Hematopoietic multipotent progenitor cell treated with erythropoietin and hydrocortisone succinate and interleukin-3 and kit ligand, for 8 days (in vitro differentiated cells): ENCODE measurements at places on chromosomes 16 and 17.

DNA sequence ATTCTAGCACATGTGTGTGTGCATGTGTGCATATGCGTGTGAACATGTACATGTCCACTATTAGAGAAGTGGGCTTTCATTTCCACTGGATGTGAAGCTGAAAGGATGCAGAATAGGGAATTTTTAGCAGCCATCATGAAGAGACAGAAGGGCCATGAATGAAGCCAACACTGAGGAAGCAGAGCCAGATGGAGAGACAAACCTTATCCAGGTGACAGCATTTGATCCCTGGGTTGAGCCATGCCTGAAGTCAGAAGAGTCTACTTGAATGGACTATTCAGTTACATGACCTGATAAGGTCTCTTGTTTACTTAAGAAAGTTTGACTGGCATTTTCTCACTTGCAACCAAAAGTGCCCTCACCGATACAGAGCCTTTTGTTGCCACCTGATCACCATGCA lies 88.4 kb downstream of the ASIC2 start:
- no peak for DNase-seq

DNA sequence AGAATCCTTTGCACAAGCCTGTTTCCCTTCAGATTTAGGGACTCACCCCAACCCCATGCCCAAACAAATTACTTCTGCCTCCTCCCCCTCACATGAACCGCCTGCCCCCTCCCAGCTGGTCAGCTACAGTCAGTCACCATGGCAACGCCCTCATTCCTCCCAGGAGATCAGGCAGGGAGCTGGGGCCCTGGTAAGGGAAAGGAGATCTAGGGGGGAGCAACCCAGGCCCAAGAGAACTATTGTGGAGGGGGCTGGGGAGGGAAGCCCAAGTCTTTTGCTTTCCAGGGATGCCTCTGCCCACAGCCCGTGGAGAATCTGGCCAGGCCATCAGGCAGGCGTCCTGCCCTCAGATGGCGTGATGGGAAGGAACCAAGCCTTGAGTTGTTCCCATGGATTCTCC lies 2.8 kb downstream of the FAM171A2 start:
- DNase-seq = no peak

DNA sequence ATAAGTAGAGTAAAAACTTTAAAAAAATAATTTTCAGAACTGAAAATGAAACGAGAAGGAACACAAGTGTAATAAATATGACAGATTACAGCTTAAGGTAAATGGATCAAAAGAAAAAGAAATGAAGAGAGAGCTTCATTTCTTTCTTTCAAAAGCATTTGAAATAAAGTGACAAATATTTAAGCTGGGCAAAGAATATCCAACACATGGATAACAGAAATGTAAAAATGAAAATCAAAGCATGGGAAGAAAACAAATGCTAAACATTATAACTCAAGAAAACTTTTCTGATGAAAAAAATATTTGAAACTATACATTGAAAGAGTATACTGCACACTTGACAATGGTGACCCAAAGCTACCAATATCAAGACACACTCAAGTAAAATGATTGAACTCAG lies 143.6 kb upstream of the IRX5 start:
- DNase-seq = no peak

DNA sequence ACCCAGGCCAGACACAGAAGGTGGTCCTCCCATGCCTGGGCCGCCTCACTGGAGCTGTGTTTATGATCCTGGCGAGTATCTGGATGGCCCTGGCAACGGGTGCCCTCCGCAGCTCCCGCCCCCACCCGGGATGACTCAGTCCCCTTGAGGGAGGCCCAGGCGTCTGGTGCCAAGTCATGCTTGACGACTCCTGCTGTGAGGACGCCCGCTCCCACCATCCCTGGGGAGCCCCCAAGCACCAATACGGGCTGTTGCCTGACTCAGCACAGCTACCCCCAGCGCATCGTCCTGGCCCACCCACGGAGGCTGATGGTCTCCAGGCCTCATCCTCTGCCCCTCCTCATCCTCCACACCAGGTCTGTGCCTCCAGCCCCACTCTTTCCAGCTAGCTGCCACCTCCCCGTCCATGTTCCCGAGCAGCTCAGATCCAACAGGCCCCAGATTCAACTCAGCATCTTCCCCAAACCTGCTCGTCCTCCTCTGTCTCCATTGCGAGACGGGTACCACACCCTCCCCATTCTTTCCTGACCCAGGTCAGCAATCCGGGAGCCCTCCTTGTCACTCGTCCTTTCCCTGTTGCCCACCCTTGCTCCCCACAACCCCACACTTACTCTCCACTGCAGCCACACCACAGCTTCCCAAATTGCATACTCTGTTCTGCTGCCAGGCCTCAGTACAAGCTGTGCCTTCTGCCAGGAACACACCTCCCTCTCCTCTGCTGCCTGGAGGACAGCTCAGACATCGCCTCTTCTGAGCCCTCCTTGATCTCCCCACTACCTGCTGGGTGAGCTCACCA lies 2.6 kb downstream of the CAMKK1 start:
- peak; percentile 32 for DNase-seq

GRCh38 chr17:58381124-58382035 lies 29.4 kb upstream of the SUPT4H1 start:
- no peak for DNase-seq

DNA sequence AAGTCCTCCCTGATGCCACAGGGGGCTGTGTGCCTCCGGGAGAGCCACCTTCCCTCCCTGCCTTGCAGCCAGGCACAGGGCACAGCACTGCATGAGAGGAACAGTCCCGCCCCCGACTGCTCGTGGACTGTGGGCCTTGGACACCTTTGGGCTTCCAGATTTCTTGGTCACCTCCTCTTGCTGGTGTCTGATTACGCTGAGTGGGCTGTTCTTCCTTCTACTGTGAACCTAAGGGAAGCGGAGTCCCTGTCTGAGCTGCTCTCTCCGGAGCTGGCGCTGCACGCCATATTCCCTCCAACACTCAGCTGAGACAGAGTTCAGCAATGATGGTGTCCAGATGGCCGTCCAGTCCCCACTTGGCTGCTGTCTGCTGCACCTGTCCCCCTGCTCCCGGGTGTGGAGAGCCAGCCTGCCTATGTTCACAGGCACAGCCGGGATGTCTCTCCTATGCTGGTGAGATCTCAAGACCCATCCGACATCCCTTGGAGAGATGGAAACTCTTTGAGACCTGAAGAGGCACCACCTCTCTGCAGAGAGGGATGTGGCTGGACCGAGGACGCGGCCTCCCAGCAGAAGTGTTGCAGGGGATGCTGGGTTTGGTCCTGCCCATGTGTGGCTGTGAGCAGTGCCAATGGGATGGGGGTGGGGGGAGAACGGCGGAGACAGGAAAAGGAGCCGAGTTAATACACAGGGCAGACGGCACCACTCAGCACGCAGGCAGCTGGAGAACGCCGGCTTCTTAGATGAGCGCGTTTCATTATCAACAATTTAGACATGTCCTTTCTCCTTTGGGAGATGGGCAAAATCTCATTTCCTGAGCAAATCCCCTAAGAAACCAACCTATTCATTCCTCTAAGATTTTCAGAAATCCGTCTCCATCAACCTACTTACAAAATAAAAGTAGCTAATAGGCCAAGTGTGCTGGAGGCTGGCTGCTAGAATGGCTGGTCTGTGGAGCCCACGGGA lies 171.9 kb downstream of the ENGASE start:
- no peak for DNase-seq

GRCh38 chr16:2329532-2329931 lies 11.0 kb downstream of the ABCA3 start:
- no peak for DNase-seq

DNA sequence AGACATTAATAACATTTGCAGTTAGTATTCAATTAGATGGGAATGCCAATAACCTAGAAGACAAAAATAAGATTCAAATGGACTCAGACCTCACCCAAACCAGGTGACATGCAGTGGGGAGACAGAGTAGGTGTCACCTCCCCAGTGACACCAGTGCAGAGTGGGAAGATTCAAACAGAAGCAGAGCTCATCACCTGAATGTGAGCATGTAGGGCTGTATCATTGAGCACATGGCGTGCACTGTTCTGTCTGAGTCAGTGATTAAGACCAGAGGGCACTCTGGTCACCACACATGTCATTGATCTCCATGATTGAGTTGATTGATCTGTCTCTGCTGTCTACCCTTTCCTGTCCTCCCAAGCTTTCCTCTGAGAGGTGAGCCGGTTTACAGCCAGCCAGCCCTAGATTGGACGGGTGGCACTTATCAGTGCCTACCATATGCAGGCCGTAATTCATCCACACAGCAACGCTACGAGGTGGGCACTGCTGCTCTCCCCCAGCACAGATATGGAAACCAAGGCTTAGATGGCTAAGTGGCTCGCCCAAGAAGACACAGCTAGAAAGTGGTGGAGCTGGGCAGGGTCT lies 34.0 kb downstream of the RHBDL3 start:
- DNase-seq = peak; percentile 85

- DNase-seq = no peak
Observed at GRCh38 chr16:51949282-51949681, 597.7 kb downstream of the TOX3 start.

DNA sequence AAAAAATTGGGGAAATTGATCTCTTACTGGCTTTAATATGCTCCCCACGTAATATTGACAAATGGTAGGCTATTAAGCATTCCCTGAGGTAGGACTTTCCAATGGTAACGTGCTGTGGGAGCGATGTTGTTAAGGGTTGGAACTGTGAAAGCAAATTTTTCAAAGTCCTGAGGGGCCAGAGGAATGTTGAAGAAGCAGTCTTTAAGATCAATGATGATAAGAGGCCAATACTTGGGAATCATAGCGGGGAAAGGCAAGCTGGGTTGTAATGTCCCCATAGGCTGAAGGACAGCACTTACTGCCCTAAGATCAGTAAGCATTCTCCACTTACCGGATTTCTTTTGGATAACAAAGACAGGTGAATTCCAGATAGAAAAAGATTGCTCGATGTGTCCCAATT lies 69.6 kb upstream of the ARL4D start:
- no peak for DNase-seq

DNA sequence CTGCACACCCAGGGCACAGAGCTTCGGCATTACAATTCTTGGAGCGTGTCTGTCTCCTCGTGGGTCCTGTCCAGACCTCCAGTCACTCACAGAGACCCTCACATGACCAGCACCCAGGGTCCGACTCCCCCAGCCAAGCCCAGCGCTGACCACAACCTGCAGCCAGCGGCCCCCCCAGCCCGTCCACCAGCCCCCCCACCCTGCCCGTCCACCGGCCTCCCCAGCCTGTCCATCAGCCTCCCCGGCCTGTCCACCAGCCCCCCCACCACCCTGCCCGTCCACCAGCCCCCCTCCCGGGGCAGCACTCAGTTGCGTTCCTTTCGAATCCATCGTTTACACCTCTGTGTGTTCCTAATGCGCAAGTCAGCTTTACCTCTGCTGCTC lies 5.8 kb downstream of the SECTM1 start:
- no peak for DNase-seq

DNA sequence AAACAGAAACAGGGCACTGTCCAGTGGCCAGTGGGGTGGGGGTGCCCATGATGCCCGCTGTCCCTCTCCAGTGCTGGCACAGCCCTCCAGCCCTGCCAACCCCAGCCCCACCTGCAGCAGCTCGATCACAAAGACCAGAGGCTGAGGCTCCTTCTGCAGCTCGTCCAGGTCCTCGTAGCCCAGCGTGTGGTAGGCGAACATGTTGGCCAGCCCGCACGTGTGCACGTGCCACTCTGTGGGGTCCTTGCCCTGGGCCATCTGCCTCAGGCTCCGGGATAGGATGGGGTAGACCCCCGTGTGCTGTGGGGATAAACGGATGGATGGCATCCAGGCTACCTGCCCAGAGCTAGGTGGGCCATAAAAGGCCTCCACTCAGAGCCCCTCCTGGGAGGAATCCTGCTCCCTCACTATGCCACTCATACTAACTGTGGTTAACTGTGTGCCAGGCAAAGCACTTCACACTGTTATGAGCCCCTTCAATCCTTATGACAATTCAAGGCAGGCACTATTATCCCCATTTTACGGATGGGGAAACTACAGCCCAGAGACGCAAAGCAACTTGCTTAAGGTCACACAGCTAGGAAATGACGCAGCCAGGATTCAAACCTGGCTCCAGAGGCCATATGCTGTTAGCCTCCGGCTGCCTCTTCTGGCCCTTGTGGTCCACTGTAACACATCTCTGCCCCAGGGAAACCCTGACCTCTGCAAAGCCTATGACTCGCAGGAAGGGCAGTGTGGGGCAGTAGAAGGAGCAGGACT lies 6.5 kb downstream of the AIPL1 start:
- no peak for DNase-seq

DNA sequence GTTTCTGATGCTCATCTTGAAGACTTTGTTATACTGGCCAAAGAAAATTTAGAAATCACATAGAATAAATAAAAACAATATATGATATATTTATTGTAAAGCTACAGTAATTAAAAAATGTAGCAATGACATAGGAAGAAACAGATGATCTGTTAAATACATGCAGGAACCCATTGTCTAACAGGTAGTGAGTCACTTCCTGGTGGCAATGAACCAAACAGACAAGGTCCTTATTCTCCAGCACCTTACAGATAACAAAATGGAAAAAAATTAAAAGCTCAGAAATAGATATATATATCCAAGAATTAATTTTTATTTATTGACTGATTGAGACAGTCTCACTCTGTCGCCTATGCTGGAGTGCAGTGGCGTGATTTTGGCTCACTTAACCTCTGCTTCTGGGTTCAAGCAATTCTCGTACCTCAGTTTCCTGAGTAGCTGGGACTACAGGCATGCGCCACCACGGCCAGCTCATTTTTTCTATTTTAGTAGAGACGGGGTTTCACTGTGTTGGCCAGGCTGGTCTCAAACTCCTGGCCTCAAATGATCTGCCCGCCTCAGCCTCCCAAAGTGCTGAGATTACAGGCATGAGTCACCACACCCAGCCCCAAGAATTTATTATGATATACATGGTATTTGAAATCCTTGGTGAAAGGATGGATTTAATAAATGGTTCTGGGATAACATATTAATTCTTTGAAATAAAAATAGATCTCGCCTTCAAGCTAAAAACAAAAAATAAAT lies 7.5 kb downstream of the NETO2 start:
- no peak for DNase-seq

GRCh38 chr16:977081-977701 lies 4.4 kb upstream of the SOX8 start:
- DNase-seq = no peak

DNA sequence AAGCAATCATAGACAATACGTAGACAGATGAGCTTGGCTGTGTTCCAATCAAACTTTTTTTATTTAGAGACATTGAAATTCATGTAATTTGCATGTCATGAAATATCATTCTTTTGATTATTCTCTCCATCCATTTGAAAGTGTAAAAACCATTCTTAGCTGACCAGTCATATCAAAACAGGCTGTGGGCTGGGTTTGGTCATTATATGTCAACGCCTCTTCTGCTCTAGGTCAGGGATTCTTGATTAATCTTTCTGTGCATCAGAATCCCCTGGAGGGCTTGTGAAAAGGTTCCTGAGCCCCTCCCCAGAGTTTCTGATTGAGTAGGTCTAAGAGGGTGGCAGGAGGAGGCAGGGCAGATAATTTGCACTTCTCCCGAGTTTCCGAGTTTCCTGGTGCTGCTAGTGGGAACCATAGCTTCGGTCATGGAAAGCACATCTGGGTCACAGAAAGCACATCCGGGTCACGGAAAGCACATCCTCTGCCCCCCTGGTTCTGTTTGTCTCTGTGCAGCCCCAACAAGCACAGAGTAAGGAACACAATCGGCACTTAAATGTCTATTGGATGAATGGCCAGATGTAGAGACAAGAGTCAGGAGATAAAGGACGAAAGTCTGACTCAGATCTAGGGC lies 16.4 kb downstream of the PIMREG start:
- no peak for DNase-seq
